Dorsolateral prefrontal cortex (tissue), 122 donors: ENCODE measurements at places on chromosomes 6 and 20. TPM values are rescaled to one million over a fixed set of nuclear protein-coding genes. Genes with fewer than 3 reads are reported as not detected.

Gene IP6K3
- total RNA-seq = 6.2 TPM

Gene GNAS-AS1
- total RNA-seq = 1.1 TPM

Gene FAM209B
- total RNA-seq = not detected

Gene ZNF334
- 14.3 TPM for total RNA-seq

Gene LCA5
- 10.7 TPM for total RNA-seq

Gene TDP2
- 44.2 TPM for total RNA-seq

Gene SNPH
- 121 TPM for total RNA-seq

Gene CTAGE9
- not detected for total RNA-seq

Gene STMN3
- total RNA-seq = 330 TPM

Gene STMND1
- not detected for total RNA-seq

Gene SLC17A2
- not detected for total RNA-seq

Gene CCDC28A
- 23.3 TPM for total RNA-seq
